Esophagus squamous epithelium (tissue), 5 donors: ENCODE measurements at places on chromosomes 5 and 9.
A peak's percentile ranks its signal among the peaks of the same experiment; 100 is the strongest.

GRCh38 chr5:146698651-146699050 lies 179.9 kb downstream of the PPP2R2B start:
- no peaks in the 10 kb centered on the region for H3K36me3 ChIP-seq
- no peak for DNase-seq
- H3K4me1 ChIP-seq = peaks cover 8% of the 10 kb centered on the region
- peak overlapping the region; percentile 32 for H3K27ac ChIP-seq

- H3K27ac ChIP-seq = no peak overlapping the region
- no peaks in the 10 kb centered on the region for H3K4me1 ChIP-seq
- DNase-seq = no peak
- H3K36me3 ChIP-seq = no peaks in the 10 kb centered on the region
- H3K4me3 ChIP-seq = no peak overlapping the region
- H3K27me3 ChIP-seq = no peaks in the 10 kb centered on the region
These were observed 213.2 kb upstream of the EDIL3 start for GRCh38 chr5:84597904-84598303.

DNA sequence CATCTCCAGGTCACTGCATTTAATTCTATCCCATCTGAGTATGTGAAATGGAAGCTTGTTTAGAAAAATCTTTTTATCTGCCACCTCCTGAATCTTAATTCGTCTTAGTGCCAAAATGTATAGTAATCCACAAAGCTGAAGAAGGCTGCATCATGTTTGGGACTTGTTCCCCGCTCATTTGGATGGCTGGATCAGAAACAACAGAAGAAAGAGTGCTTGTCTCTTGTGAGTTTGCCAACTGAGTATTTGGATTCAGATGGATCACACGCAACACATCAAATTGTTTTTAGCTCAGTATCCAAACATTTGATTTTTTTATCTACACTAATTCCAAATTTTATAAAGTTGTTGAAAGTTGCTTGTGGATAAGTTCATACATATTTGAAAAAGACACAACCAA lies 197.2 kb upstream of the PAPPA start:
- H3K4me3 ChIP-seq = no peak overlapping the region
- H3K27me3 ChIP-seq = no peaks in the 10 kb centered on the region
- DNase-seq = no peak
- H3K4me1 ChIP-seq = no peaks in the 10 kb centered on the region
- no peaks in the 10 kb centered on the region for H3K36me3 ChIP-seq
- H3K27ac ChIP-seq = no peak overlapping the region

- no peaks in the 10 kb centered on the region for H3K4me1 ChIP-seq
- no peaks in the 10 kb centered on the region for H3K36me3 ChIP-seq
- no peak for DNase-seq
- no peak overlapping the region for H3K4me3 ChIP-seq
- H3K27me3 ChIP-seq = no peaks in the 10 kb centered on the region
These were observed 63.8 kb downstream of the PAX5 start for GRCh38 chr9:36970007-36970888.

DNA sequence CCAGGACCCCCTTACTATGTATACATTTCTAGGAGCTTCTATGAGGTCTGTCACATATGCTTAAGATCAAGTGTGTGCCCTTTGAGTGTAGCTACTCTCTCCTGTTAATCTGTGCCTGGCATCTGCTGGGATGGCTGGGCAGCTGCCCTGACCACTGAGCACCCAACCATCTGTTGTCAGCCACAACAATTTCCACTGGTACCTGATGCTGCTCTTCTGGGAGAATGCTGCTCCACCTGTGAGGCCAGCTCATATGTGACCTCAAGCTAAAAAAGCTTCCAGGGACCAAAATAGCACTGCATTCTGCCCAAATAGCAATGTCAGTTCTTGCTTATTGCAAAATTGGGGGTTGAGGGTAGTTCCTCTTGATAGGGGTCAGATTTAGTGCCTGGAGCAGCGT lies 595.6 kb downstream of the RAB3C start:
- H3K27ac ChIP-seq = no peak overlapping the region
- H3K27me3 ChIP-seq = no peaks in the 10 kb centered on the region
- no peak for DNase-seq
- no peaks in the 10 kb centered on the region for H3K4me1 ChIP-seq
- no peak overlapping the region for H3K4me3 ChIP-seq
- H3K36me3 ChIP-seq = no peaks in the 10 kb centered on the region

DNA sequence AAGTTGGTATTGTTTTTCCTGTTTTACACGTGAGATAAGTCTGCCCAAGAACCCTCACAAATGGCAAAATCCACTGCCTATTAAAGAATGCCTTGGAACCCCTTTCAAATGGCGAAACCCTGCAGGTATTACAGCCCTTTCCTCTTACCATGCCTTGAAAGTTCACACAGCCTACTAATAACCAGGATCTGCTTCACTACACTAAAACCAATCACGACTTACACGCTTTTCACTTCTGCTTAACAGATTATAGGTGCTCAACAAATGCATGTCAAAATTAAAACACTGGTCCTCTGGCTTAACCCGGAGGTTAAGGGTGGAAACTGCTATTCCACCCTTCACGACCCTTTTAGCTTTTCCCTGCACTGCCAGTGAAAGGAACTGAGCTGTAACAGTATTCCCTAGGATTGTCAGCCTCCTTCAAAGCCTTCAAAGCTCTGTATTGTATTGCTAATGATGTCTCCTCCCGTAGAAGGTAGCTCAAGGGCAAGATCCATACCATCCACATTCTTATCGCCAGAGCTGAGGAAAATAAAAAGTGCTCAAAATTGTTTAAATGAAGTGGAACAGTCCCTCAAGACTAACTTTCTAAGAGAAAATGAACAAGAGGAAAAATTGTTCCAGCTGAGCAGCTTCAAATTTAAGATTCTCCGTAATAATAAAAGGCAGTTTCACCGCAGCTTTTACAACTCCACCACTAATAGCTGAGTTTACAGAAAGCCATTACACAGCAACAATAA lies 997 bp downstream of the AUH start:
- peak overlapping the region; percentile 99 for H3K4me3 ChIP-seq
- no peaks in the 10 kb centered on the region for H3K27me3 ChIP-seq
- peak overlapping the region; percentile 90 for H3K27ac ChIP-seq
- no peak for DNase-seq
- peaks cover 19% of the 10 kb centered on the region for H3K4me1 ChIP-seq
- H3K36me3 ChIP-seq = no peaks in the 10 kb centered on the region

- no peaks in the 10 kb centered on the region for H3K4me1 ChIP-seq
- DNase-seq = no peak
- H3K27ac ChIP-seq = no peak overlapping the region
- no peaks in the 10 kb centered on the region for H3K27me3 ChIP-seq
- H3K4me3 ChIP-seq = no peak overlapping the region
These were observed 310.2 kb upstream of the CTNND2 start for GRCh38 chr5:12214267-12215015.

DNA sequence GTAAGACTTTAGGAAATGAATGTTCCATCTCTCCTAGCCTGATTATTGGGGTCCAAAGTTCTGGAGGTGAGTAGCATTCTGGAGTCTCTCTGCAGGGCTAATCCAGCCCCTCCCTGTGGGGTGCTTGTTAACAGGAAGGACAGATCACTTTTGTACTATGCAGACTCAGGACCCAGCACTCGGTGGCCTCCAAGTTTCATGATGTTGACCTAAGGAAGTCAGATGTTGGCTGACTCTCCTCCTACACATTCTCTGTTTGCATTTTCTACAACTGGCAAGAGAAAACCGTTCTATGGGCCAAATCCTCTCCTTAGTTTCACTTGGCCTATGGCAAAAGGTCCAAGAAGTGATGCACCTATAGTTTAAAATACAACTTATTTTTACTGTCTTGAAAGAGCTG lies 5.5 kb upstream of the PDE8B start:
- no peaks in the 10 kb centered on the region for H3K36me3 ChIP-seq

DNA sequence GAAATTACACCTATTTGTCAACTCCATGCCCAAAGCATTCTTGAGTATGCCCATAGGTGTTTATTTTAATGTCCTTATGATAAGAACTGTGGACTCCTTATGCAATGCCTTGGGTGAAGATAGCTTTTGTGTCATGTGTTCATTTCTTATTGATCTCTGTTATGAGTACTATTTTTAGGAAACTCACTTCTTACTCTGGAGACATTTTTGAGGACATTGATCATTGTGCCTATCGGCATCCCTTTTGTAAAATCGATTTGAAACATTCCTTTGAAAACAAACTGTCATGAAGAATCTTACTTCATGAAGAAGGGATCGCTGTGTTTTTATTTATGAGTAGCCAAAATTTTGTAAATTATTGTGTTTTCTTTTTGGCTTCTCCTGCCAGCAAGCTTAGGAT lies 257.3 kb downstream of the NTRK2 start:
- no peak overlapping the region for H3K27ac ChIP-seq
- no peaks in the 10 kb centered on the region for H3K27me3 ChIP-seq
- no peaks in the 10 kb centered on the region for H3K4me1 ChIP-seq
- H3K4me3 ChIP-seq = no peak overlapping the region

- H3K27me3 ChIP-seq = no peaks in the 10 kb centered on the region
- DNase-seq = no peak
- no peaks in the 10 kb centered on the region for H3K36me3 ChIP-seq
- no peak overlapping the region for H3K27ac ChIP-seq
- H3K4me1 ChIP-seq = peaks cover 14% of the 10 kb centered on the region
These were observed 60.8 kb upstream of the GARNL3 start for GRCh38 chr9:127203681-127204327.

DNA sequence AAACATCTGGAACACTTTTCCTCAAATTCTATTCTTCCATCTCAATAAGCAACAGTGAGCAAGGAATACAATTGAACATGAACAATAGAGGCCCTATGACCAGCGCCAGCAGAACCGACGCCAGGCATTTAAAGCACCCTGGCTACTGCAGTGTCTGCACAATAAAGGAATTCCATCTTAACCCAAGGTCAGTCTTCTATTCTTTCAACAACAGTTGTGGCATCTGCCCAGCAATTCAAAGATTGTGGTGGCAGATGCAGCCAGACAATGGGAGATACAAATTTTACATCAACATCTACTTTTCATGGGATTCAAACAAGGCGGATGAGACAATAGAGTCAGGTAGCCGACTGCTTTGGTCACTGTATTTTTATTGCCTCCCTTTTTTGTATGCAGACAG lies 65.9 kb downstream of the ELL2 start:
- no peak overlapping the region for H3K27ac ChIP-seq
- DNase-seq = no peak
- H3K36me3 ChIP-seq = peaks cover 100% of the 10 kb centered on the region
- H3K27me3 ChIP-seq = no peaks in the 10 kb centered on the region
- H3K4me3 ChIP-seq = no peak overlapping the region

- H3K27ac ChIP-seq = no peak overlapping the region
- H3K36me3 ChIP-seq = no peaks in the 10 kb centered on the region
- no peaks in the 10 kb centered on the region for H3K27me3 ChIP-seq
- peaks cover 20% of the 10 kb centered on the region for H3K4me1 ChIP-seq
- DNase-seq = no peak
These were observed 31.9 kb upstream of the NPR3 start for GRCh38 chr5:32679218-32679617.

GRCh38 chr5:171480239-171480638 lies 60.8 kb downstream of the FGF18 start:
- no peaks in the 10 kb centered on the region for H3K4me1 ChIP-seq
- no peak overlapping the region for H3K27ac ChIP-seq
- H3K27me3 ChIP-seq = no peaks in the 10 kb centered on the region
- no peak overlapping the region for H3K4me3 ChIP-seq
- H3K36me3 ChIP-seq = no peaks in the 10 kb centered on the region
- no peak for DNase-seq

GRCh38 chr9:97385626-97386264 lies 26.2 kb upstream of the TDRD7 start:
- H3K4me3 ChIP-seq = no peak overlapping the region
- H3K27me3 ChIP-seq = no peaks in the 10 kb centered on the region
- H3K36me3 ChIP-seq = no peaks in the 10 kb centered on the region
- no peak overlapping the region for H3K27ac ChIP-seq

- H3K27me3 ChIP-seq = peaks cover 53% of the 10 kb centered on the region
- H3K36me3 ChIP-seq = no peaks in the 10 kb centered on the region
- peaks cover 62% of the 10 kb centered on the region for H3K4me1 ChIP-seq
- H3K27ac ChIP-seq = no peak overlapping the region
- DNase-seq = no peak
These were observed 1.3 kb downstream of the PRDM12 start for GRCh38 chr9:130665431-130666392.

DNA sequence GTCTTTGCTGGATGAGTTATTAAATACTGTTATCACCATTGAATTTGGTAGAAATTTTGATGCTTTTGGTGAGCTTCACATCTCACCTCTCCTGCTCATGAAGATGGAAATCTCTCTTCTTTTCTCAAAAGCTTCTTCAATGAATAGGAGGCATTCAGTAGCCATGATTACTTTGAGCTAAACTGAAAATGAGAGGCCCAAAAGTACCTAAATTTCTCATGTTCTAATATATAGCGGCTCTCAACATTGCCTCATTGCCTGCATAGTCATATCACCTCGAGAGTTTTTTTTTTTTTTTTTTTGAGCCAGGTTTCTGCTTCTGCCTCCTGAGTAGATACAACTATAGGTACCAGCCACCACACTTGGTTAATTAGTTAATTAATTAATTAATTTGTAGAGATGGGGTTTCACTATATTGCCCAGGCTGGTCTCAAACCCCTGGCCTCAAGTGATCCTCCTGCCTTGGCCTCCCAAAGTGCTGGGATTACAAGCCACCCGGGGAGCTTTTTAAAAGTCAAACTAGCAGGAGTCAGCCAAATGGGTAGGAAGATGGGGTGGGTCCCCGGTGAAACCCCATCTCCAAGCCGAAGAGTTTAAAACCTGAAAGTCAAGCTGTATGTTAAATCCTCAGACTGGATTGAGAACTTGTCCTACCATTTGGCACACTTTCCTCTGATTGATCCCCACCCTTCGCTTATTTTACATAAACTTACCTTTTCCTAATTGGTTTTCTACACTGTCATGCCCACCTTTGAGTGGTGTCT lies 169.0 kb downstream of the DOCK2 start:
- no peaks in the 10 kb centered on the region for H3K27me3 ChIP-seq
- H3K27ac ChIP-seq = no peak overlapping the region
- DNase-seq = no peak
- no peaks in the 10 kb centered on the region for H3K4me1 ChIP-seq

- H3K27me3 ChIP-seq = no peaks in the 10 kb centered on the region
- DNase-seq = no peak
- no peak overlapping the region for H3K4me3 ChIP-seq
- no peaks in the 10 kb centered on the region for H3K4me1 ChIP-seq
- no peak overlapping the region for H3K27ac ChIP-seq
These were observed 136.4 kb downstream of the MCTP1 start for GRCh38 chr5:95148453-95148852.

DNA sequence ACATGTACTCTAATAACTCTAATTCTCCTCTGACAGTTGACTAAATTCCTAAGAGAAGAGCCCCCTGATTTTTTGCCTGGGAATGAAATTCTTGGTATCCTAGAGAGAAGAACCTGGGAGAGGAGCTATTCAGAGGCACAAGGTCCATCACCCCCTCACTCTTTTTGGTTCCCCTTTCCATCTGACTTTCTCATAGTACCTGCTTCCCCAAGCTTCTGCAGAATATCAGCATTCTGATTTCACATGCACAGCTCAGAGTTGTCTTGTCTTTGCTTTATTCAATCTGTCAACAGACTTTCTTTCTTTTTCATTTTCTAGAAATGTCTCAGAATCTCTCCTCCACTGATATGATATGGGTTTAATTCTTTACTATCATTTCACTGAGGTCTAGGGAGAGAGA lies 141.5 kb upstream of the FBXL17 start:
- H3K27ac ChIP-seq = no peak overlapping the region
- no peak overlapping the region for H3K4me3 ChIP-seq
- H3K4me1 ChIP-seq = no peaks in the 10 kb centered on the region
- H3K36me3 ChIP-seq = no peaks in the 10 kb centered on the region
- DNase-seq = no peak

GRCh38 chr9:19922476-19923118 lies 133.8 kb upstream of the SLC24A2 start:
- H3K36me3 ChIP-seq = no peaks in the 10 kb centered on the region
- no peak for DNase-seq
- no peaks in the 10 kb centered on the region for H3K27me3 ChIP-seq
- no peak overlapping the region for H3K4me3 ChIP-seq

- peaks cover 53% of the 10 kb centered on the region for H3K4me1 ChIP-seq
- no peak for DNase-seq
- H3K4me3 ChIP-seq = no peak overlapping the region
- no peaks in the 10 kb centered on the region for H3K27me3 ChIP-seq
These were observed 41.6 kb downstream of the MYO10 start for GRCh38 chr5:16894236-16895057.
